ENCODE measurements at places on chromosomes 12 and 14.
A peak's percentile ranks its signal among the peaks of the same experiment; 100 is the strongest.

GRCh38 chr14:30559638-30560091, 707 bp downstream of the G2E3 start:
- DNase-seq = peak; percentile 24

DNA sequence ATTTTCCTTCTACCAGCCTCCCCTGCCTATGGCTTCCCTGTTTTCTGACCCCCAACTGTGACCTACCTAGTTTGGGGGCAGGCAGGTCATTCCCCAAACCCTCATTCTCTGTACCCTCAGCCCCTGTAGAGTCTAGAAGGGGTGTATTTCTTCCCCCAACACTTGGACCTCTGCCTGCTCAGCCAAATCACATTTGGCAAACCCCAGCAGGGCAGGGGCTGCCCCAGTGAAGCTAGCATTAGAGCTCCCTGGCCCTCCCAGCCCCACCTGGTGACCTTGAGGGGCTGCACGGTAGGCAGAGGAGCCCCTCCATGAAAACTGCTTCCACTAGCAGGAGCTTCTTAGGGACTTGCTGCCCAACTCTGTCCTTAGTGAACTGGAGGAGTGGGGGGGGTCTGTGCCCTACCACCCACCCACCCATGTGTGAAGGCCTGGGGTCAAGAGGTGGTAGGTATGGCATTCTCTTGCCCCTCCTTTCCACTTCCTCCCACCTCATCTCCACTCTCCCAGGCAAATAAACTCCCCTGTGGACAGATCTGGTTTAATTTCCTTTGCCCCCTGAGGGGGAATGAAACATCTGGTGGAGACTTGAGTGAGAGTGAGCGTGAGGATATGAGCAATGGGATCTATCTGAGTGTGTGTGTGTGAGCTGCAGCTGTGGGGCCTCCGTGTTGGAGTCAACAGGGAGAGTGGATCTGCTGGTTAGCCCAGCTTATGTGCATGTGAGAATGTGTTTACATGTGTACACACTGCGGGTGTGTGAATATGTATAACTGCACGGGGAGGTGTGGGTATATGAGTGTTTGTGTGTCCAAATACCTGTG, 1.6 kb downstream of the NXPH4 start:
- DNase-seq = no peak

GRCh38 chr12:77433799-77434198, 368.4 kb upstream of the E2F7 start:
- no peak for DNase-seq

- DNase-seq = no peak
Observed at GRCh38 chr14:34052658-34053014, 101.8 kb upstream of the EGLN3 start.

GRCh38 chr12:125202421-125202820, 137.2 kb downstream of the AACS start:
- no peak for DNase-seq

DNA sequence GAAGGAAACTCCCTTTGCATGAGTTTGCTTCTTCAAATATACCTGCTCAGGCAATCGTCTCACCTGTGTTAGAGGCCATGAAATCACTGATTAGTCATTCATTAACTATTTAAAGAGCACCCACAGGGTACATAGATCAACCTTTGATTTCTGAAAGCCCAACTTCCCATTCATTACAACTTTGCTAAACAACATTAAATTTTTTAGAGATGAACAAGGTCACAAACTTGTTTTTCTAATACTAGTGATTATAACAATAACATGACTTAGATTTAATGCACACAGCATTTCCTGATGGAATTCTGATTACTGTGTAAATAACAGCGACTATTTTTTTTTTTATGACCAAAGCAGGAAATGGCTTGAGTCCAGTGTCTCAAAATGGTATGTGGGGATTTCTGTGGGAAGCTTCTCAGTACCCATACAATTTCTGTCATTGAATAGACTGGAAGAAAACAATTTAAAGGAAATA, 5.4 kb upstream of the ERO1A start:
- no peak for DNase-seq

DNA sequence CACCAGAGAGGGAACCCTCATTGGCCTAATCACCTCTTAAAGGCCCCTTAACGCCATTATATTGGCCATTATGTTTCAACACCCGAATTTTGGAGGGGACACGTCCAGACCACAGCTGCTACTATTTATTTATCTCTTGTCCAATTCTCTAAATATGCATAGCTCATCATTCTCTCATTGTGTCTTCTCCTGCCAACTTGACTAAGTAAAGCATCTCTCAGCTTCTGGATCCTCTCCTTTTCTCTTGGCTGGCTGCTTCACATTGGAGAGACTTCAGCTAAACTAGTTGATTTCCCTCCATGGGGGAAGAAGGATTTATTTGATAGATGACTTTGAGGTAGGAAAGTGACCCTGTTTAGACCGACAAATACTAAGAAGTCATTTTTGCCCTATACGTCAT, 120.4 kb upstream of the KRR1 start:
- DNase-seq = no peak

DNA sequence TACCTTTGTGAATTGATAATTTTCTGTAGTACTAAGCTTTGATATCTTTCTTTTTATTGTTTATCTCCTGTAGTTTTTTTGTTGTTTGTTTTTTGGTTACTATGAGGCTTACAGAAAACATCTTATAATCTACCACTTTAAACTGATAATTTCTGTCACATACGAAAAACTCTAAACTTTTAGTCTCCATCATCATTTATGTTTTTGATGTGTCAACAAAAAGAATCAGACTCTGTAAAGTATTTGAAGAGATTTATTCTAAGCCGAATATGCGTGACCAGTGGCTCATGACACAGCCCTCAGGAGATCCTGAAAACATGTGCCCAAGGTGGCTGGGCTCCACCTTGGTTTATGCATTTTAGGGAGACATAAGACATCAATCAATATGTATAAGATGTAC, 167.1 kb upstream of the ARHGAP5 start:
- DNase-seq = no peak

DNA sequence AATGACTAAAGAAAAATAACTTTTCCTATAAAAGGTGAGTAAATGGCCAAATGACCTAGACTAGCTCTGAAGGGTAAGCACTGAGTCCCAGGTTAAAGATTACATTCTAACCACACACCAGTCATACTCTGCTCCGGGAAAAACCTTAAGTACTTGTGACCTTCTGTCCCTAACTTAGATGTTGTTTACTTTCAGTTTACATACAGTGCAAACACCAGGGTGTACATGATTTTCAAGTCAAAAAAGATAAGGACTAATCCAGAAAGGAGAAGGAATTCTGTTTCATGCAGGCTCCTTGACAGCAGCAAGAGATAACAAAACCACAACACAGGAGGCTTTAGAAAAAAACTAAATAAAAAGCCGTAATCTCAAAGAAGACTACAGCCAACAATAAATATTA, 174.2 kb downstream of the PPM1H start:
- no peak for DNase-seq

GRCh38 chr14:54364555-54365415, 32.0 kb upstream of the CDKN3 start:
- DNase-seq = no peak

DNA sequence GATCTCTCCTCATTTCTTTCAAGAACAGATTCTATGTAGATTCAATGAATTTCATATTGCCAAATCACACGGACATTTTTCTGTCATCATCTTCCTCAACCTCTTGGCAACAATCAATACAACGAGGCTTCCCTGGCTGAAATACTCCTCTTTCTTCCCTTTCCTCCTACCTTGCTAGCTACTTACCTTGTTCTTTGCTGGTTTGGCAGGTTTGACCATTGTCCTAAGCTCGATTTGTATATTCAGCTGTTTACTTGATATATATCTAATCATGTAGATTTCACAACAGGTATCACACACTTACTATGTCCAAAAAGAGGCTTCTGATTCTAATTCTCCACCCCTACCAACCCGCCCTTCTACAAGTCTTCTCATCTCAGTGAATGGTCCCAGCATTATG, 23.6 kb downstream of the NDUFA12 start:
- DNase-seq = no peak

DNA sequence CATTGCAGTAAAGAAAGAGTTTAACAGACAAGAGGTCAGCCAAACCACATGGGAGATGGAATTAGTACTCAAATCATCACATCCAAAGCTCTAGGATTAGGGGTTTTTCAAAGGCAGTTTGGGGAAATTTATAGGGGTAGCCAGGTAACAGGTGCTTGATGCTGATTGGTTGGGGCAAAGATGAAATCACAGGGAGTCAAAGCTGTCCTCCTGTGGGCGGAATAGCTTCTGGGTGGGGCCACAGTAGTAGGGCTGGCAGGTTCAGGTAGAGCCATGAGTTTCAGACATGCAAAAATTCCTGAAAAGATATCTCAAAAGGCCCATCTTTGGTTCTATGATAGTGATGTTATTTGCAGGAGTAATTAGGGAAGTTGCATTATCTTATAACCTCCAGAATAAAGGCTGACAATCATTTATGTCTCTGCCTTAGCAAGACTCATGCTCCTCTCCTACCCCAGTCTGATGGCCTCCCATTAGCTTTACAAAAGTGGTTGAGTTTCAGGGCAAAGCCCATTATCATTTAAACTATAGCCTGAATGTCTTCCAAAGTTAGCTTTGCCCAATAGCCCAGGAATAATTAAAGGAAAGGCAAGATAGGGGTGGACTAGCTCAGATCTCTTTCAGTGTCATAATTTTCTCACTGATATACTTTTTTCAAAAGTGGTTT, 42.1 kb upstream of the CNTN1 start:
- no peak for DNase-seq

GRCh38 chr12:71954083-71954778, 15.6 kb downstream of the TPH2 start:
- no peak for DNase-seq

DNA sequence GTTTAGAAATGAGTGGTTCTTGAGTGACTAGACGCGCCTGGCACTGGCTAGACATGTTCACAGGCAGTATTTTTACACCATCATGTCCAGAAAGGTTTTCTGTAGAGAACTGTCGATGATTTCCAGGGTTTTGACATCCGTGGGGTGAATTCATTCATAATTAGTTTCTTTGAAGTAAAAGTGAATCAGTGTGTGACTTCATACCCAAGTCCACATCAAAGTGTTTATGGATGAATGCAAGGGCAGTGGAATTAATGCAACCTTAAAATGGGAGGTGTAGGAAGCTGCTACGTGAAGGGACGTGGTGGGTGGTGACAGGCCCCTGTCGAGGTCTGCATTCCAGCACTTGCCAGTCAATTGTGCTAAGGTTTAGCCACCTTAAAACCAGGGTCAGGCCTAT, 38.4 kb upstream of the ELK3 start:
- no peak for DNase-seq

DNA sequence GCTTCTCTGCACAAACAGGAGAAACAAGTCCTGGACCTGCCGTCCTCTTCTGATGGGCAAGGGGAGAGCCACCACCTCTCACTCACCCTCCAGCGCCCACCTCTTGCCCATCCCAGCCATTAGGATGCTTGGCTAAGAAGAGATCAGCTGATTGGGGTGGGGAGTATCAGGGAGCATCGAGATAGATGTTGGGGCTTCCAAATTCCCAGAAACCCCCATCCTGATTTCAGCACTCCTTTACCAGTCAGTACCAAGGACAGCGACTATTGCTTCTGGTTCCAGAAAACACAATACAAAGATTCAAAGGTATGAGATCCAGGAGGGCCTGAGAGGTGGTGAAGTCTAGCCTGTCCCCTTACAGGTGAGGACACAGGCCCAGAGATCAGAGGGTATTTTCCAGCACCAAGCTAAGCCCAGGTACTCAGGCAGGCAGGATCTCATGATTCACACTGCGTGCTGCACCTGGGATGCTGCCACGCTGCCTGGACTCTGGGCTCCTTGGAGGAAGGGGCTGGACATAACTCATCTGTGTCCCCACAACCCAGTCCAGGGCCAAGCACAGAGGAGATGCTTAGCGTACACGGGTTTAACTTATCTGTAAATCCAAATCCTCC, 76.6 kb downstream of the TUNAR start:
- DNase-seq = no peak

- DNase-seq = no peak
Observed at GRCh38 chr14:104361921-104362681, 217.5 kb upstream of the C14orf180 start.

GRCh38 chr12:50016501-50017475, 8.5 kb downstream of the RACGAP1 start:
- DNase-seq = no peak

- no peak for DNase-seq
Observed at GRCh38 chr12:91171476-91171875, 11.1 kb downstream of the DCN start.

Data from NCI-H2171 (cell line).